ENCODE measurements at places on chromosomes 11 and 22.

GRCh38 chr22:44200451-44200850 lies 19.7 kb downstream of the PARVG start:
- DNase-seq = no peak

DNA sequence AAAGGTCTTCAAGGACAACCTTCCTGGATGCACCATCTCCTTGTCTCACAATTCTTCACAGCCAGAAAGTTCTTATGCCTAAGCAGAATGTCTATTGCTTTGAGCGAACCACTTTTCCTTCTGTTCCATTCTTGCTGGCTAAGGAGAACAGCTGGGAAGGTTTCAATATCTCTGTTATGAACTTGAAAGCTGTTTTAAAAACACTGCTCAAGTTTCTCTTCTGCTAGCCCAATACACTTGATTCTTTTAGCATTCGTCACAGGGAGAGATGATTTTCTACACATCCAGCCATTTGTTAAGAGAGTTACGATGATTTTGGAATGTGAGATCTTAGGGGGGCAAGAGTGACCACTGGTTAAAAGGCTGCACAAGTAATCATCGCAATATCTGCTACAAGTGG lies 249.3 kb downstream of the KIRREL3 start:
- DNase-seq = no peak

GRCh38 chr11:100105255-100105981 lies 581.7 kb upstream of the ARHGAP42 start:
- DNase-seq = no peak

GRCh38 chr11:111762981-111763643 lies 3.1 kb downstream of the PPP2R1B start:
- no peak for DNase-seq

GRCh38 chr11:115950660-115951059 lies 446.4 kb upstream of the CADM1 start:
- DNase-seq = no peak

- peak; percentile 72 for DNase-seq
Measured at GRCh38 chr11:2892215-2892966, 6.8 kb upstream of the CDKN1C start.

- no peak for DNase-seq
Measured at GRCh38 chr11:6664551-6664950, 8.9 kb upstream of the DCHS1 start.

GRCh38 chr11:86440305-86440716 lies 65.6 kb downstream of the CCDC81 start:
- no peak for DNase-seq

- DNase-seq = no peak
Measured at GRCh38 chr11:3105791-3106735, 48.8 kb upstream of the CARS1 start.

DNA sequence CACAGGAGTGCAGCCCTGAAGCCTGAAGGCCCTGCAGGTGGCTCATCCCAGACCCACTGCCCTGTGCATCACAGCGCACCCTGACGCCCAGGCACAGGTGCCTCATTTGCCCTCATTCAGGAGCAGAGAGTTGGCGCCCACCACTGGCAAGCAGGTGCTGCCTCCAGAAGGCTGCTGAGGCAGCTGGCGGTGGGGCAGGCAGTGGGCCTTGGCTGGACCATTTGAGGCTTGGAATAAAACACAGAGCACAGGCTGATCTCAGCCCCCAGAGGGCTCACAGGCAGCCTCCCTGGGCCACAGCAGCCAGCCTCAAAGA lies 1151.9 kb downstream of the BRD1 start:
- no peak for DNase-seq

- DNase-seq = no peak
Measured at GRCh38 chr11:31815711-31816467, 4.8 kb upstream of the PAX6 start.

- DNase-seq = no peak
Measured at GRCh38 chr11:31725176-31725575, 85.9 kb downstream of the PAX6 start.

- DNase-seq = no peak
Measured at GRCh38 chr11:117435326-117435725, 107.7 kb downstream of the CEP164 start.

DNA sequence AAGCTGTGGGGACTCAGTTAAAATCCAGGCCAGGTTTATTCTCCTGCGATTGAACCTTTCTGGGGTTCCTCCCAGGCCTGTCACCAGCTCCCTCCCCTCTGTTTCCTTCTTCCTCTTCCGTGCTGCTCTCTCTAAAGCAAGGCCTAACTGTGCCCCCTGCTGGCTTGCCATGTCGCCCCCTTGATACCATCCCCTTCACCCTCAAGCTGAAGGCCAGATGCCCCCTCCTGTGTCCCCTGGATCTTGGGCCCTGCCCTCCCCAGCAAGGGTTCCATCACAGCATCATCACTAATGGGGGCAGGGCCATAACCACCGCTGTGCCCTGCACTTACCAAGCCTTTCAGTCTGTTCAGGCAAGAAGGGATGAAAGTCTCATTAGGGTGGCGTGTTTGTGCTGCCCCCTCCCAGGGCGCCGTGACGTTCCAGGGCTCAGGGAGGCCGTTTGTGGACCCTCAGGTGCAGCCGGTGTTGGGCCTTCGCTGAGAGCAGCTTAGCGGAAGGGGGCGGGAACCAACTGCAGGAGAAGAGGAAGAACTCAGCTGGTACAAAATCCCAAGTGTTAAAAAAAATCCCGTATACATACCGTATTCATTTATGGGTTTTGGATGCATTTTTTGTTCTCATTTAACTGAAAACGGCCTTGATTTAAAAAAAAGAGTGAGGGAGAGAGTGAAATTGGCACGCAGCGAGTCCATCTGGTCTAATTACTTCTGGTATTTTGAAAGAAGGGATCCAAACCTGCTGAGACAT lies 69.9 kb downstream of the MPPED1 start:
- DNase-seq = peak; percentile 18

DNA sequence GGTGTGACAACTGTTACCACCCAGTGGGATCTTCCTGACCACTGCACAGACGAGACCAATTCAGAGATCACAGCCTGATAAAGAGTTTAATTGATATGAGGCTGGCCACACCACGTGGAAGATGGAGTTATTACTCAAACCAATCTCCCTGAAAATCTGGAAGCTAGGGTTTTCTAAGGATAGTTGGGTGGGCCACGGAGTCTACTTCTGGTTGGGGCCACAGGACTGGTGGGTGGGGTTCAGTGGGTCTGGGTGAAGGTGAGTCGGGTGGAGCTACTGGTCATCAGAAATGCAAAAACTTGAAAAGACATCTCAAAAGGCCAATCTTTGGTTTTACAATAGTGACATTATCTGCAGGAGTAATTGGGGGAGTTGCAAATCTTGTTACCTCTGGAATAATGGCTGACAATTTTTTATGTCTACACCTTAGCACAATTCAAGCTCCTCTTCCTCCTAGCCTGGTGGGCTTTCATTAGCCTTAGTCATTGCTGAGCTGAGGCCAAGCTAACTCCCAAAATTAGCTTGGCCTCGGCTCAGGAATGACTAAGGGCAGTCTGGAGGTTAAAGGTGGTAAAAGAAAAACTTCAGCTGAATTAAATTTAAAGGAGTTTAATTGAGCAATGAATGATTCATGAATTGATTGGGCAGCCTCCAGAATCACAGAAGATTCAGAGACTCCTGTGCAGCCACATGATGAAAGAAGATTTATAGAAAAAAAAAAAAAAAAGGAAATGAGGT lies 13.1 kb downstream of the C11orf96 start:
- no peak for DNase-seq

GRCh38 chr11:18173225-18173866 lies 709 bp downstream of the MRGPRX4 start:
- DNase-seq = no peak

DNA sequence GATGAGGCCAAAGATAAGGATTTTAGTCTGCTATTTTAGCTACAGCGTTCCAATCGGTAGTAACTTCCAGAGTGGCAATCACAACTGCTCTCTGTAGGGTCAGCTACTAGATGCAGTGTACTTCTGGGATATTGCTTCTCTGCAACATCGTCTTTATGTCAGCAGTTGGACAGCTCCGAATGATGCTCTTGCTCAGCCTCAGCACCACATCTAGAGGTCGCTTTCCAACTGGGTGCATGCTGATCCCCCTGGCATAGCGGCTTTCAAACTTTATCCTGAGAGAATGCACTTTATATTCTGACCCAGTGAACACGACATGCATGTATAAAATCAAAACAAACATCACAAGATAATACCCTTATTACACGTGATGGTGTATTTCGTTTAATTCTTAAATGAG lies 219.6 kb downstream of the C11orf87 start:
- DNase-seq = no peak

GRCh38 chr22:26075251-26075650 lies 94.0 kb upstream of the SEZ6L start:
- no peak for DNase-seq

DNA sequence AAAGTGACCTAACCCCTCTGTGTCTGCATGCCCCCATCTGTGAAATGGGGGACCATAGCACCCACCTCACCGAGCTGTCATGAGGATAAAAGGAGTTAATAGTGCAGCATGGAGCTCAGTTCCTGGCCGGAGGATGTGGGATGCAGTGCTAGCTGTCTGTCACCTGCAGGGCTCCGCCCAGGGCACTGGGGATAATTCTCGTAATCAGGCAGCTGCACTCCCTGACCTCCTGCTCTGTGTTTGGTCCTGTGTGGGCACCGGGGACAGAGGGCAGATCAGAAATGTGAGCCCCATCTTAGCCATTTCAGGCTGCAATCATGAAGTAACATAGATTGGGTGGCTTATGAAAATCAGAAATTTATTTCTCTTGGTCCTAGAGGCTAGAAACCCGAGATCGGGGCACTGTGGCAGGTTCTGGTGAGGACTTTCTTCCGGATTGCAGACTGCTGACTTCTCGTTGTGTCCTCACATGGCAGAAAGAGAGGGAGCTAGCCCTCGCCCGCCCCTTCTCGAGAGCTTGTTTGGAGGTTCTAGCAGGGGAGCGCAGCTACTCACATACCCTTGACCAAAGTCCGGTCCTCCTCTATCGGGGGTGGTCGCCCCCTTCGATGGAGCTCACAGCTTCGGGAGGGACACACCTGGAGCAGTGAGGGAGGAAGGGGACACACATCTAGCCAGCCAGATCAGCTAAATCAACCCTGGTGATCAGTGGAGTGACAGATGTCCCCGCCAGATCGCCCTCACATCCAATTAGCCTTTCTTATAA lies 3.2 kb downstream of the KCTD17 start:
- no peak for DNase-seq

- DNase-seq = no peak
Measured at GRCh38 chr11:15035283-15035682, 38.1 kb upstream of the CALCB start.

DNA sequence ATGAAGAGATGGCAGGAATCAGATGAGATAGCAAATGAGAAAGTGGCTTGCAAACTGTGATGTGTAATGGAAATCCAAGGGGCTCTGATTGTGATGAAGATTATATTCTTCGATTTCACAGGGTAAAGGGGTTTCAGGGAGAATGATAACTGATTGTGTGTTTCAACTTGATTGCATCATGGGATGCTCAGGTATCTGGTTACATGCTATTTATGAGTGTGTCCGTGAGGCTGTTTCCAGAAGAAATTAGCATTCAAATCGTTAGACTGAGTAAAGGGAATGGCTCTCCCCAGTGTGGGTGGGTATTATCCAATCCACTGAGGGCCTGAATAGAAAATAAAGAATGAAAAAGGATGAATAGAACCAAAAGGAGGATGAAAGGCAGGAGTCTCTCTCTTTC lies 278.7 kb upstream of the LARGE1 start:
- no peak for DNase-seq
